GM12892 (cell line): ENCODE measurements at places on chromosomes 11 and 22.

GRCh38 chr22:17237038-17237668 lies 17.9 kb upstream of the ADA2 start:
- peak; percentile 70 for DNase-seq

- no peak for DNase-seq
These were observed 293.9 kb upstream of the PLET1 start for GRCh38 chr11:112554586-112554985.

- DNase-seq, result no peak
These were observed 5.4 kb downstream of the DDIAS start for GRCh38 chr11:82906931-82907330.

GRCh38 chr22:36775586-36775963 lies 344 bp downstream of the IFT27 start:
- DNase-seq, result no peak

DNA sequence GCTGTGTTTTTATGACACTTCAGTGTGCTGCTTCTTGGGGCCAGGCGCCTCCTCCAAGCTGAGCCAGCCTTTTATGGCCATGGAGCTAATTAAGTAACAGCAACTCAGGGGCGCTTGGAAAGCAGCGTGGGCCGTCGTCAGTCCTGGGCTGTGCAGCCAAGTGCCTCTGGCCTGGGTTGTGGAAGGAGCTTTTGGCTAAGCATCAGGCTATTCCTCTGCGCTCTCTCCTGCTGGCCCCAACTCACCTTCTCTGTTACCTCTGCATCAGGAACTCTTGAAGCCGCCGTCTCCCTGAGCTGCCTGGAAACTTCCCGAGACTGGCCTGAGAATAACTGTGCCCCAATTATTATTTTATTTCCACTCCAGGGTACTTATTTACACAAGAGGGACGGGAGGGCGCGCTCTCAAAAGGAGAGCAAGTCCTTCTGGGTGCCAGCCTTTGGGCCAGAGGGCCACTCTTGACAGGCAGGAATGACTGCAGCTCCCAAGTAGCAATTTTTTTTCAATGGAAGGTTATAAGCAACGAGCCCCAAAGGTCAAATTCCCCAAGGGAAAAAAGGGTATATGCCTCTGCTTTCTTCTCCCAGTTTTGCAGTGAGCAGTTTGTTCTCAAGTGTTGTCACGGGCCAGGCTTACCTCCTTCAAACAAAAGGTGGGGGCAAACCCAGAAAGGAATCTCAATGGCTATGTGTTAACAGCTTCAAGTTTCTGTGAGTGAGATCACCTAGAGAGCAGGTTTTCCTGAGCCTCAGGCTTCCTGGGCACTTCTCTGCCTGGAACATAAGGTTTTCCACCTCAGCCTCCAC lies 38.5 kb upstream of the NAV2 start:
- DNase-seq, result no peak

DNA sequence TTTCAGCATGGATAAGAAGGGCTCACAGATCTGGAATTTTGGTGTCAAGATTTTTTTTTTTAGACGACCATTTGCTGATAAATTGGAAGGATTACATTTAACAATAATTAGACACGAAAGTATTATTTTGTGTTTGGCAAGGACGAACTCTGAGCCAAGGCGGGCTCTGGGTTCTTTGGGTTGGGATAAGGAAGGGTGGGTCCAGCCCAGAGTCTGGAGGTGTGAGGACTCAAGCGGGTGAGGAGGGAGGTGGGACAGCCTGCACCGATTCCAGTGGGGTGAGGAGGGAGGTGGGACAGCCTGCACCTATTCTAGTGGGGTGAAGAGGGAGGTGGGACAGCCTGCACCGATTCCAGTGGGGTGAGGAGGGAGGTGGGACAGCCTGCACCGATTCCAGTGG lies 4.1 kb downstream of the B3GAT1 start:
- no peak for DNase-seq

DNA sequence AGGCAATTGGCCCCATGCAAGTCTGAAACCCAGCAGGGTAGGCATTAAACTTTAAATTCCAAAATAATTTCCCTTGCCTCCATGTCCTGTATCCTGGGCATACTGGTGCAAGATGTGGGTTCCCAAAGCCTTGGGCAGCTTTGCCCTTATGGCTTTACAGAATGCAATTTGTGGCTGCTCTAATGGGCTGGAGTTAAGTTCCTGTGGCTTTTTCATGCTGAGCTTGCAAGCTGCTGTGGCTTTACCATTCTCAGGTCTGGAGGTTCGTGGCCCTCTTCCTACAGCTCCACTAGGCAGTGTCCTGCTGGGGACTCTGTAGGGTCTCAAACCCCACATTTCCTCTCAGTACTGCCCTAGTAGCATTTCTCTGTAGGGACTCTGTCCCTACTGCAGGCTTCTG lies 15.0 kb upstream of the BIRC3 start:
- no peak for DNase-seq

- DNase-seq, result peak; percentile 41
These were observed 37.7 kb upstream of the GNB1L start for GRCh38 chr22:19892257-19892879.
